ENCODE measurements at places on chromosomes 1 and 21. TPM values are rescaled to one million over a fixed set of nuclear protein-coding genes. Genes with fewer than 3 reads are reported as not detected.

GRCh38 chr21:46223217-46223616 is 5.4 kb downstream of the LSS start:
- DNase-seq, result no peak

Gene EXOC8
- 3.2 TPM for polyA plus RNA-seq

Gene CITED4
- 207 TPM for polyA plus RNA-seq

GRCh38 chr1:180909005-180909414 is 3.7 kb upstream of the KIAA1614 start:
- no peak for DNase-seq

GRCh38 chr1:201042779-201043461 is 19.4 kb upstream of the KIF21B start:
- DNase-seq, result peak; percentile 74

- DNase-seq, result no peak
Observed at GRCh38 chr1:14748151-14748550, 149.7 kb downstream of the KAZN start.

Gene SYNC
- polyA plus RNA-seq, result 1.6 TPM

- no peak for DNase-seq
Observed at GRCh38 chr1:103489935-103490334, 35.6 kb upstream of the RNPC3 start.

DNA sequence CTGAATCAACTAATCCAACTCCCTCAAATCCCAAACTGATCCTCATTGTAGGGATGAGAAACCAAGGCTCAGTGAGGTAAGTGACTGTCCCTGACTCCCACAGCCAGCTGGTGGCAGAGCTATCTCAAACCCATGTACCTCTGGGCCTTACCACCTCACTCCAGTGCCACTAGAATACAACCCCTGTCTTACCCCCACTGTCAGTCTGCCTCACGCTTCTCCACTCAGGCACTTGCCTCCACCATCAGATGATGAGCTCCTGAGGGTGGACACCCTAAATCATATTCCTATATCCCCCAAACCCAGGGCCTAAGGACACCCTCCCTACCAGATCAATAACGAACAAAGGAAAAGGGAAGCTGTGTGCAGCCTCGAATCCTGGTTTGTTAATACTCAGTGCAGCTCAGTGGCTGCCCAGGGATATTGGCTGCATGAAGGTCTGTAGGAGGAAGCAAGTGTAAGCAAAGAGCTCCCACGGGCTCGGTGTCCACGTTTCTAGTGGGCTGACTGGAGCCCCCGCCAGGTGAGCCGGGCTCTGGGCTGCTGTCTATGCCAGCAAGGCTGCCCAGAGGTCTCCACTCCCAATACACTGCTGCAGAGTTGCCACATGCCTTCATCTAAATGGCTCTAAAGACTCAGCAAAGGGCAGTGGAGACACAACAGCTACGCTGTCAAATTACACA is 533.4 kb downstream of the MATN1 start:
- DNase-seq, result no peak

Gene ASCL5
- 0.16 TPM for polyA plus RNA-seq

DNA sequence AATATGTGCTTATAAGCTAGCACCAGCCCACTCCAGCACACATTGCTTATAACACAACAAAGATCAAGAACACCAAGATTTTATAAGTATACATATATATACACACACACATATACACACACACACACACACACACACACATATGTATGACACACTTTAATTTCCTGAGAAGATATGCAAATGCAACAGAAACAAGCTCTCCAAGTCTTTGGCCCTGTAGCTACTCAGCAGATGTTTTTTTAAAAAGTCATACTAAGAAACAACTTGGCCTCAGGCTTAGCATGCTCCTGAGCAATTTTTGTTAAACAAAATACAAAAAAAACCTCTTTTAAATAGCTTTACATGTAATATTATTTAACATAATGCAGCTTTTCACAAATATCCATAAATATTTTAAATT is 11.1 kb downstream of the TNFSF18 start:
- DNase-seq, result peak; percentile 26

Gene SPRR2F
- 25.7 TPM for polyA plus RNA-seq

GRCh38 chr1:150563340-150564038 is 14.3 kb downstream of the ADAMTSL4 start:
- no peak for DNase-seq

DNA sequence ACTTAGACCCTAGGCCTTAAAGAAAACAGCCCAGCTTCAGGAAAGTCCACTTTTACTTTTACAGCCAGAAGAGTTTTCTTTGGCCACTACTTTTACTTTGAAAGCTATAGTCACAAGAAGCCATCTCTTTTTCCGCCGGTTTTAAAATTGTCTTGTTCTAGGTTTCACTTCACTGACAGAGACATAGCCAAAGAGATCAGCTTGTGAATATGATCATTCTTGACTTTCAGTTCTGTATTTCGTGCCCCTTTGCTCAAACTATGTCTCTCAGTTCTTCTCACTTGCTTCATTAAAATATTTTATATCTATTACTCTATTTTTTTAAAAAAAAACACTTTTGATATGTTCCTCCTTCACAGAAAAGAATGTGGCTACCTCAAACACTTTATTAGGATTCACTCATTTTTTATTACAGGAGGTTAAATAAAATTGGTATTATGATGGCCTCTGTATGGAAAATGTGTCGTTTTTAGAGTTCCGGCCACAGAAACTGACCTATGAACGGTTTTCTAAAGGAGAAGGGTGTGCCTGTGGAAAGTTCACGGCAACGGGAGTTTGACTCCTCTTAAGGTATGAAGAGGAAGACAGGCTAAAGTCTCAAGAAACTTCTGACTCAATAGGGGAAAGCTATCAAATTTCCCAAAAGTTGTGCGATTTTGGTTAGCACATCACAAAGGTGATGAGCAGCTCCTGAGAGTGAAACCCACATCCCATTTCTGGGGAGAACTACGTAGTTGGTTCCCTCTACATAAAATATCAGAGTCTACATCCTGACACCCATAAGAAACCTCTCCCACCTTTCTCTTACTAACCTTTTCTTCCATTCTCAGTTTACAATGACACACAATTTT is 1.2 kb downstream of the MCOLN2 start:
- no peak for DNase-seq

DNA sequence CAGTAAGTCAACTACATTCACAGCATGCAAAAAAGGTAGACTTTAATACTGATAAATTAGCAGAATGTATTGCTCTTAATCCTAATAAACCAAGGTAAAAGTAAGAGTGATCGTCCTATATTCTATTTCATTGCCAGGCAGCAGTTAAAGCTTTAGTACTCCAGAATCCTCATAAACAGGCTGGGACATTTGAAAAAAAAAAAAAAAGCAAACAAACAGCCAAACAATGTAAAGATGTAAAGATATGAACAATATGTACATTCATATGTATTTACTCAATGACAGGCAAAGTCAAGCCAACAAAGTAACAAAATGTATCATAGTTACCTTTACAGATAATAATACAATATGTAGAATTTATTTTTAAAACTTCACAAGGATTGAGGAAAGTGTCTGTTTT is 383.6 kb downstream of the COL11A1 start:
- DNase-seq, result no peak

GRCh38 chr1:160474392-160475242 is 48.4 kb downstream of the SLAMF6 start:
- DNase-seq, result no peak

DNA sequence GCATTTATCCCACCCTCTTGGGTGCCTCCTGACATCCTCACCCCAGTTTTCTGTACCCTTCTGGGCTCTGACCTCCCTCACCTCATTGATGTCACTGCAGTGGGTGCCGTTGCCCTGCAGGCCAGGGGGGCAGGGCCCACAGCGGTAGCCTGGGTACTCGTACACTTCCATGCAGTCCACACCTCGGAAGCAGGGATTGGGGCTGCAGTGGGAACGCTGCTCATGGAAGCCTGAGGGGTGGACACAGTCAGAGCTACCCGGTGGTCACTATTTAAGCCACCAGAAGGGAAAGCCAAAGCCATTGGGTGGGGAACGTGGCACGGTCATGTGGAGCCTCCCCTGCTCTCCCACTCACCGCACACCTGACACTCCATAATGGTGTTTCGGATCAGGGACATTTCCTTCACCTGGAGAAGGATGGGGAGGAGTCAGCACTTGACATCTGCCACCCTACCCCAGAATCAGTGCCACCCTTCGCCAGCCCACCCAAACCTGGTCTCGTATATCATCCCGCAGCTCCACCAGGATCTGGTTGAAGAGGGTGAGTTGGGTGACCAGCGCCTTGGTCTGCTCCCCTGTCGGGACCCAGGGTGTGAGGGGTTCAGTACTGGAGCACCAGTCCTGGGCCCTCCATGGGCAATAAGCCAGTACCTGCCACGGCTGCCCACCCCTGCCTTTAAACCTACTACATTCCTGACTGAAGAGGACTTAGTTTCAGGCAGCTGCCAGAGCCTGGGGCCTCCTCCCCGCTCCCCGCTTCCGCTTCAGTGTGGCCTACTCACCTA is 4.8 kb downstream of the THBS3 start:
- no peak for DNase-seq

GRCh38 chr1:1291548-1292441 is 11.6 kb downstream of the SCNN1D start:
- DNase-seq, result peak; percentile 72

DNA sequence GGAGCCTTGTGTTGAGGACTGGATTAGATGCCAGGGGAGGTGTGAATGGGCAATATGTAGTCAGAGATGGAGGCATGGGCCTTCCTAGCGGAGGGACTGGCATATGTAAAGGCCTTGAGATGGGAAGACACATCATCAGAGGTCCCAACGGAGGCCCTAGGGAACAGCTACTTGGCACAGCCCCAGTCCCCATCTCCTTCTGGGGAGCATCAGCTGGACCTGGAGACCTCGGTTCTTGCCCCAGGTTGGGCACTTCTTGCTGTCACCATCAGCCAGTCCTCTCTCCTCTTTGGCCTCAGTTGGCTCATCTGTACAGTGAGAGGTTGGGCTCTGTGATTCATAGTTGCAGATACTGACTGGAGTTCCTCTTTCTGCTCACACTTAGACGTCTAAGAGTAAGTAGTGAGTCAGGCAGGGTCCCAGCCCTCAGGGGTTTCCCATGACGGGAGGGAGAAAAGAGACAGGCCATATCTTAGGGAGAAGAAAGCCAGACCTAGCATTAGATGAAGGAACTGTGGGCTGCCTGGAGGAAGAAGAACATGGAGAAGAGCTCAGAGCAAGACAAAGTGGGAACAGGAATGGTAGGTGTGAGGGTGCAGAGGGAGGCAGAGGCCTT is 3.4 kb upstream of the MARCKSL1 start:
- peak; percentile 67 for DNase-seq

Gene FOXO6
- 18.6 TPM for polyA plus RNA-seq

Gene TAGLN2
- polyA plus RNA-seq, result 17.9 TPM

Data from cardiac muscle cell (in vitro differentiated cells and primary cell).